ENCODE measurements at places on chromosomes 4 and X.

DNA sequence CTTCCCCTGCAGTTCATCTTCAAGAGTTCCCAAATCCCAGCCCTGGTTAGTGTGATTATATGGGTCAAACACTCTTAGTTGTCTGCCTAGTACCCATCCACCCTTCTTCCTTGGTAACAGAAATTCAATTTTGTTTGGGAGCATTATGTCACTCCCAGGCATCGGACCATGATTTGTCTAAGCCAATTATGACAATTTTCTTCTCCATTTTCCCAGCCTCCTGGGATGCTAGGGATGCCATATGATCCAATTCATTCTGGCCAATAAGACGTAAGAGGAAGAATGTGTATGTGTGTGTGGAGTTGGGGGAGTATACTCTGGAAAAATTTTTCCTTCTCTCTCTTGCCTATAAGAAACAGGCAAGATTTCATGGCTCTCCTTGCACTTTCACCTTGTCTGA is 465.9 kb downstream of the MID1IP1 start:
- DNase-seq, result no peak

GRCh38 chrX:135740681-135741149 is 27.3 kb downstream of the CT45A1 start:
- no peak for DNase-seq

DNA sequence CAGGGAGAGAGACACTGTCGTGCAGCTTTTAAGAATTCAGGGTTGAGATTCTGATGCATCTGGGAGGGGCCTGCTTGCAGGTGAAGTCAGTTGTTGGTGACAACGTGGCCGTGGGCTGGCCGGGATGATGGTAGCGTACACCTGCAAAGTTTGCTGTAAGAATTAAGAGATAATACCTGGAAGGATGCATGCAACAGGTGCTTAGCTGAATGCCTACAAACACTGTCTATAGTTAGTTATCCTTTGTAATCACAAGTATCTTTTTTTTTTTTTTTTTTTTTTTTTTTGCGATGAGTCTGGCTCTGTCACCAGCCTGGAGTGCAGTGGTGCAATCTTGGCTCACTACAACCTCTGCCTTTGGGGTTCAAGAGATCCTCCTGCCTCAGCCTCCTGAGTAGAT is 259.6 kb downstream of the ASMT start:
- DNase-seq, result no peak

GRCh38 chr4:110073053-110073845 is 125.2 kb downstream of the ELOVL6 start:
- DNase-seq, result no peak

DNA sequence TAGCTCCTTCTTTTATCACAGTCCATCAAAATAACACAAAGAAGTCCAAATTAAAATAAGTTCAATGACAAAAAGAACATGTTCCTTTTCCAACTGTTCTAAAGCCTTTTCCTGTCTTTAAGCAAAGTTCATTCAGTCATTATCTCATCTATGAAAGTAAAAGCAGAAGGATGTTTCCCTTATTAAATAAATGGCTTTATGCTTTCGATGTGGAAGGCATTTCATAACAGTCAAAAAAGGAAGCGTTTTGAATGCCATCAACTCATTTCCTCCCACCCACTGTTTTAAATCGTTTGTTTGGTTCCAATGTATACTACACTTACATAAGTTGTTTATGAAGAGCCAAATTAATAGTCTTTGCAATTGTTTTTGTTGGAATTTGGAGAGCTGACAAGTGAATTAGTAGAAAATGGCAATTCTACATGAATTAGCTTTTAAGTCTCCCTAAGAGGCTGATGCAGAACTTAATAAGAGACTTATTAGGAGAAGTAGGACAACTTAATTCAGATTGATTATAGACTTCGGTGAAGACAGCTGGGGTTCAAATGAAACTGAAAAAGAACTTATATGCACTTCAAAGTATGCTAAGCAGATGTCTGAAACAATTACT is 392.6 kb upstream of the FTHL17 start:
- no peak for DNase-seq

GRCh38 chr4:14659286-14659685 is 343.0 kb upstream of the CPEB2 start:
- peak; percentile 44 for DNase-seq

- no peak for DNase-seq
These were observed 21.6 kb upstream of the UBA1 start for GRCh38 chrX:47171996-47172395.

DNA sequence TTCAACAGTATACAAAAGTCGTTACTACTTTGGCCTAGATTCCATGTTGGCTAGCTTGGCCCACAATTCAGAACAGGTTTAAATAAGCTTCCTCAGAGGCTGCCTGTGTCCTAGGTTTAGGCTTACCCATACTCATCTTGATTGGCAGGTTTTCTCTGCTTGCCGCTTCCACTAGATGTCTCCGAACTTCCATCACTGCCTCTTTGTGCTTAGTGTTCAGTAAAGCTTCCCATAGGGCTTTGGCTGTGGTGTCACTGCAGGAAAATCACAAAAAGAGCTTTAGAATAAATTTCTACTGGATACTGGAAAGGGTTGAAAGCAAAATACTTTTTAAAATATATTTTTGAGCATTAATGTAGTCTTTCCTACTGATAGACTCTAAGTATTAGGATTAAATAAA is 52.4 kb downstream of the SCFD2 start:
- DNase-seq, result no peak

- no peak for DNase-seq
These were observed 51.3 kb downstream of the SPOCK3 start for GRCh38 chr4:167183036-167183435.

- no peak for DNase-seq
These were observed 16.2 kb downstream of the GPAT3 start for GRCh38 chr4:83552083-83552482.

DNA sequence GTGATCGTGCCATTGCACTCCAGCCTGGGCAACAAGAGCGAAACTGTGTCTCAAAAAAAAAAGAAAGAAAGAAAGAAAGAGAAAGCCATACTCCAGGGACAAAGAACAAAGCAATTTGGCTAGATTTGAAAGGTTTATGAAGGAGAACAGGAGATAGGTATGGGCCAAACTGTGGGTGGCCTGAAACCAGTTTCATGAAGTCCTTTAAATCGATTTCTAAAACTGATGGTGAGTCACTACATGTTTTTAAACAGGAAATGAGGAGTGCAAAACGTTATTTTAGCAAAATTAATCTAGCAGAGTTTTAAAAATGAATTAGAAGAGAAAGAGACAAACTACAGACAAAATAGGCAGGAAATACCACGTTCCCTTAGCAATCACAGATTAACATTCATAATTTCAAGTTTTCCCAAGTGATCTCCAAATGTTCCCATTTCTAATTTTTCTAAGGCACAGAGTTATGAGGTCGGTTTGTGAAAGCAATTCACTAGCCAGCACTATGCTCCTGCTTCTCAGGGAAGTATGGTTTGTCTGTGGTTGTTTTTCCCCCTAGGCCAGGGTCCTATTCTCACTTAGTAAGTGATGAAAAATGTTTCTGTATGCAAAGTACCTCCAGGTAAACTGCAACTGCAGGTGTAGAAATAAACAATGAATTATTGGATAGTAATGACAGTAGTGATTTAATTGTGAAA is 190.6 kb downstream of the PPP3CA start:
- DNase-seq, result no peak

DNA sequence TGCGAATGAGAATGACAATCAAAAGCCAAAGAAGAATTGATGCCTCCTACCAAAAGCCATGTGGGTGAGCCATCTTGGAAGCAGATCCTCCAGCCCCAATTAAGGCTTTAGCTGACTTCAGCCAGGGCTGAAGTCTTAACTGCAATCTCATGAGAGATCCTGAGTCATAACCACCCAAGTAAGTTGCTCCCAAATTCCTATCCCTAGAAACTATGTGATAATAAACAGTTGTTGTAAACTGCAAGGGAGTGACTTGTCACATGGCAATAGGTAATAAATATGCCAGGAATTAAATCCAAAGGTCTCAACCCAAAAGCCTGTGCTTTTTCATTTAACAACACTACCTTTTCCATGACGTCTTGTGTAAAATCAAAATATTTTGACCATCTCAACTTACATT is 154.2 kb upstream of the TBL1X start:
- DNase-seq, result no peak

- DNase-seq, result no peak
These were observed 46.4 kb upstream of the GATB start for GRCh38 chr4:151807220-151807619.

DNA sequence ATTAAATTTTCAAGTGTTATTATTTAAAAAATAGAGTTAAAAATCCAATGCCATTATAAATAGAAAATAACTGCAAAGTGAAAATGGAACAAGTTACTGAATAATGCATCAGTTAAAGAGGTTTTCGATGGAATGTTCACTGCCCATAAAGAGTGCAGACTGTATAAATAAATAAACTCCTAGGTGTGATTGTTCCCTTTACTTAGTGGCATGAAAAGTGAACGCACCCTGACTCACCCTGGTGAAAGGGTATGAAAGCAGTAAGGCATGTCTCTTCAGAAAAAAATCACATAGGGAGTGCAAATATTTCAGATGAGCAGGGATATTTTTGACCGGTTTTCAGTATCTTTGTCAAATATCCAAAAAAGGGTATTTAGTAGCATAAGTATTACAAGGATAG is 387.8 kb downstream of the DCAF12L2 start:
- DNase-seq, result no peak

DNA sequence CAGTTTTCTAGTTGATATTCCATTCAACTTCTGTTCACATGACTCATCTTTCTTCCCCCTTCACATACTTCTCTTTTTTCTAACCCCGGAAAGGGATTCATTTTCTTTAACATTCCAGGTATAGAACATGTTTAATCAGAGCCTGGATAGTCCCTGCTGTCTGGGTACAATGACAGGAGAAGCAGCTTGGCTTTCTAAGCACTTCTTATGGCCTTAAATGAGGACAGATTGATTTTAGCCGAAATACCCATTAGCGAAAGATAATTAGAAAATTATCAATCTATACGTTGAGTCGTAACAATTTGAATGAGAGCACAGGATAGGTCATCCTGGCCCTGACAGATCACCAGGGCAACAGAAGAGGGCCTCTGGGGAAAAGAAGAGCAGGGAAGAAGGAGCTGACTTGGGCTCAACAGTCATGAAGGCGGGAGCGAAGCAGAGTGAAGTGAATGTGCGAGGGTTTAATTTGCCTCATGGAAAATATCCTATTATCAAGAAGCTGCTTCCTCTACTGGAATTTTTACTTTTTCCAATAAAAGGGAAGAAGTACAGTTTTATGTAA is 62.2 kb downstream of the PPP1R2C start:
- DNase-seq, result no peak

- DNase-seq, result no peak
These were observed 273.8 kb downstream of the GASK1B start for GRCh38 chr4:157898836-157899605.

- peak; percentile 13 for DNase-seq
These were observed at the start of gene IL15 for GRCh38 chr4:141636082-141636770. TSS of gene IL15 (plus strand) at chr4:141636583. CDS start at chr4:141719465, 82,882 bp downstream.

- DNase-seq, result no peak
These were observed 353.9 kb downstream of the NKX6-1 start for GRCh38 chr4:84145176-84145575.

- no peak for DNase-seq
These were observed 19.4 kb upstream of the YTHDC1 start for GRCh38 chr4:68369142-68369805.

GRCh38 chr4:176400816-176401461 is 81.2 kb downstream of the SPCS3 start:
- no peak for DNase-seq

DNA sequence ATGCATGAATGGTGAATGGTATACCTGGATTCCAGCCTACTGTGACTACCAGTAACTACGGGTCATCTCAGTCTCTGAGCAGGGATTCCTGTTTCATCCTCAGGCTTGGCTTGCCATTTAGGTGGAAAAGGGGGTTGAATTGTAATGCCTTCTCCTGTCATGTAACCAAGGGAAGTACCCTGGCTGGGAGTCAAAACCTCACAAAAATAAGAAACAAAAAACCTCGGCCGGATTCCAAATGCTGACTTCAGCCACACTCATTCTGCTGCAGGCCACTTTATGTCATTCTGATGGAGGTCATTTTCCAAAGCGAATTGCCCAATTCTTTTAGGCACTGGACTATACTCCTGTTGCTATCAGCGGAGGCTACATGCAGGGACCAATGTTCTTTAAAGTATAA is 324.7 kb downstream of the LDB2 start:
- DNase-seq, result no peak

- DNase-seq, result no peak
These were observed 152.7 kb downstream of the SOWAHB start for GRCh38 chr4:76745240-76745639.

- no peak for DNase-seq
These were observed 675.1 kb downstream of the GRXCR1 start for GRCh38 chr4:43567644-43568043.

DNA sequence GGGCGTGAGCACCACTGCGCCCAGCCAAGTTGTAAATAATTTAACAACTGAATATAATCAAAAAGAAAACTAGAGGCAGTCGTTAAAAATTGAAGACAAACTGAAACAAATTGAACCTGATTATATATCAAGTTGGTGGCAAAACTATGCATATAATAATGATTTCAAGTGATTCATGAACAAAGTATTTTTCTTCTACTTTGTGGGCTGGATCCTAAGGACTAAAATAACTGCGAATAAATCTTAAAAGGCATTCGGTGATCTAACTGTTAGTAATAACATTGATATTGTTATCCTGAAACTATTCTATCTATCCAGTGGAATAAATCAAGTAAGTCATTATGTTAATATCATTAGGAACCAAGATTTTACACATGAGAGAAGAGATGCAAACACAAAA is 21.2 kb upstream of the USP9X start:
- DNase-seq, result no peak

DNA sequence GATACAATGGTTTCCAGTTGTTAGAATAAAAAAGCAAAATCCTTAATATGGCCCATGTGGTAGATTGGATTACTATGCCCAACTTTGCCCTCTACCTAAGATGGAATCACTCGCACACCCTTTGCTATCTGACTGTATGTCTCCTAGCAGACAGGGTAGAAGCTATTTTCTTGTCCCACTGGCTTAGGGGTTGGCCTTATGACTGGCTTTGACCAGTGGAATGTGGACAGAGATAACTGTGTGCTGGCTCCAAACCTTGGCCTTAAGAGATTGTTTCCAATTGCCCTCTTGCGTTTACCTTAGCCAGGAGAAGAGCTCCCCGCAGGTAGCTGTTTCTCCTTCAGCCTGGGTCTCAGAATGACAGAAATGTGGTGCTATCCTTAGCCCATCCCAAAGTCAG is 355.9 kb downstream of the BCOR start:
- no peak for DNase-seq

GRCh38 chr4:124053872-124054538 is 657.4 kb downstream of the SPRY1 start:
- no peak for DNase-seq
